ENCODE measurements at places on chromosomes 3 and 15.

DNA sequence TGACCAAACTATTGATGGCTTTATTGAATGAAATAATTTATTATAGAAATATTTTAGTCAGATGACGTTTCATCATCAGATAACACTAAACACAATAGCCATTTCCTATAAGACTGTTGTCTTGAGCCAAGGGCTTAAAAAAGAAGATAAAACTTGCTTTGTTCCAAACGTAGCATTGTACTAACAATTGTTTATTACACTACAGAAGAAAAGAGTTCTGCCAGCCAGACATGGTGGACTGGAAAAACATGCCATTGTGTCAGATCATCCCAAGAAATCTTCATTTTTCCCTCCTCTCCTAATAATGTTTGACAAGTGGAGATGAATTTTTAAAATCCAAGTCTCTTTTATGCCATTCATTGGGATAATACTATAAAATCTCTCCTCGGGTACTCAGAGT, 203.3 kb downstream of the CDIN1 start:
- DNase-seq, result no peak

GRCh38 chr15:26015516-26016075, 152.5 kb upstream of the ATP10A start:
- DNase-seq, result no peak

DNA sequence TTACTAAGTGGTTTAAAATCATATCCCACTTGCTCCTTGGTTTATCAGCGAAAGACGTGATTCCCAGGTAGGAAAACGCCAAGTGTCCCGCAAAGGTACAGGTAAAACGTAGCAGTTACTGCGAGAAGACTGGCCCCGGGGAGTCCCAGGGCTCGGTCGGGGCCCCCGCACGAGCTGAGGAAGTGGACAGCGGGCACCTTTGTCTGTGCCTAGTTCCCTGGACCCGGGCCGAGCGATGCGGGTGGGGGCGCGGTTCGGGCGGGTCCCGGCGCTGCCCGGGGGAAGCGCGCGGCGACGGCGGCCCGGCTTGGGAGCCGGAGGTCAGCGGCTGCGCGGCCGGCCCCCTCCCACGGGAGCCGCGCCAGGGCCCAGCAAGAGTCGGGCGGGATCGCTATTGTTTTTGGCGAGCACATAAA, 864 bp upstream of the NEO1 start:
- DNase-seq, result no peak

- no peak for DNase-seq
These were observed 124.3 kb downstream of the BDH1 start for GRCh38 chr3:197431346-197431910.

DNA sequence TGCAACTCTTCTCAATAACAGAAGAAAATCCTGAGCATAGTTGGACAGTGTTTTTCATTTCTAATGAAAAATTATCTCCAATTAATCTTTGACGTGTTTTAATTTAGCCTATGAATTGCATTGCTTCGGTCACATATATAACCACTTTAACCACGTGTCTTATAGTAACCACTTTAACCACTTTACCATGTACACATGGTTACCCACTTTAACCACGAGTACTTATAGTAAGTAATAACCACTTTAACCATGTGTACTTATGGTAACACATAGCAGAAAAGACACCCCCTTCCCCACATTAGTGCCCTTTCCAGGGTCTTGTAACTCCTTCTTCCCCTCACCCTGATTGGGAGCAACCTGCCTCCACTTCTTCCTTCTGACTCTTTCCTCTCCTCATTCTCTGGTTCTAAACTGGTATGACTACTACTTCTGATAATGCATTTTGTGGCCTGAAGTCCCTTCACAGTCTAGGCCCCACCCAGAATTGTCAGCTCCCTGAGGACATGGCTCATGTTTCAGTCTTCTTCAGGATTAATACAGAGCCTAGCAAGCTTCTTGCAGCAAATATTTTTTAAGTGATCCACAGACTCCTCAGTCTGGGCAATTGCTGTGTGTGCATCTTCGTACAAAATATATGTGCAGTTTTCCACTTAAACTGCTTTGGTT, 25.0 kb downstream of the SLC7A14 start:
- no peak for DNase-seq

DNA sequence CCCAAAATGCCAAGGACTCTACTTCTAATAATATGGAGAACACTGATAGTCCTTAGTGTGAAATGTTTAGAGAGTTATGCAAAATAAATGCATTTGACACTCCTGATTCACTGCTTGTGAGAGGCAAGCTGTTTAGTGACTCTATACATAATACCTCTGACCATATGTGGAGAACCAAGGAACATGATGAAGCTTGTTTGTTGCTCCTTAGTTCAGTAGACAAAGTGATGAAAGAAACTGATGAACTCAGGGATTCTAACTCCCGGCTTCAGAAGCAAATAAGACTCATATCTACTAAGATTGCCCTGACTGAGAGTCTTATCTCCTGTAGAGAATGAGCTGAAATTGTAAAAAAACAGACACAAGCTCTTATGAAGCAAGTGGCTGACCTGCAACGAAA, 41.3 kb downstream of the PEX5L start:
- DNase-seq, result no peak

Measured in vagina (tissue), 2 donors.